ENCODE measurements at places on chromosomes 1 and 21.

- DNase-seq = no peak
These were observed 147.7 kb upstream of the DNAH14 start for GRCh38 chr1:224781800-224782199.

DNA sequence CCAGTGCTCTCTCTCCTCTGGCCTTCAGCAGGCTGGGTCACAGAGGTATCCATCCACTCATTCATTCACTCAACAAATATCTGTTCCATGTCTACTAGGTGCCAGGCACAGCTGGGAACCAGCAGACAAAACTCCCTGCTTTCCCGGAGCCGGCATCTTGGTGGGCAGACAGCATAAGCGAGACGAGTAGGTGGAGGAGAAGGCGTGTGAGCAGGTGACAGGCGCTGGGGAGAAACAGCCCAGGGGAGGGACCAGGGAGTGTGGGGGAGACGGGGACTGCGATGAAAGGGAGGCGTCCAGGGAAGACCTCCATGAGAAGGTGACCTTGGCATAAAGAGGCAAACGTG is 11.0 kb upstream of the KCNAB2 start:
- no peak for DNase-seq

DNA sequence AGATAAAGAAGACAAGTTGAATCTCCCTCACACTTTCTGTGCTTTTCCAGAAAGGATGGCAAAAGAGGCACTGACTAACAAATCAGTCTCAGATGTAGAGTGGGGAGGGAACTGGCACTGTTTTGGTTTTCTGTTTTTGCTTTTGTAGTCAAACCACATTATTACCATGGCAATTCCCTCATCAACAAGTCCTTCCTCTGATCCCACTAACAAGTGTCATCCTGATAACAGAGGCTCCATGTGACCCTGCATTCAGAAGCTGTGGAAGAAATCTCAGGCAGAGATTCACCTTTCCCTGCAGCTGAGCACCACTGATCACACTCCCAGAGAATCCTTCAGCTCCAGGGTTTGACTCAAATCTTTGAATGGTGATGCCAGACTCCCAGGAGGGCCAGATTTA is 203.4 kb downstream of the TNR start:
- DNase-seq = no peak

DNA sequence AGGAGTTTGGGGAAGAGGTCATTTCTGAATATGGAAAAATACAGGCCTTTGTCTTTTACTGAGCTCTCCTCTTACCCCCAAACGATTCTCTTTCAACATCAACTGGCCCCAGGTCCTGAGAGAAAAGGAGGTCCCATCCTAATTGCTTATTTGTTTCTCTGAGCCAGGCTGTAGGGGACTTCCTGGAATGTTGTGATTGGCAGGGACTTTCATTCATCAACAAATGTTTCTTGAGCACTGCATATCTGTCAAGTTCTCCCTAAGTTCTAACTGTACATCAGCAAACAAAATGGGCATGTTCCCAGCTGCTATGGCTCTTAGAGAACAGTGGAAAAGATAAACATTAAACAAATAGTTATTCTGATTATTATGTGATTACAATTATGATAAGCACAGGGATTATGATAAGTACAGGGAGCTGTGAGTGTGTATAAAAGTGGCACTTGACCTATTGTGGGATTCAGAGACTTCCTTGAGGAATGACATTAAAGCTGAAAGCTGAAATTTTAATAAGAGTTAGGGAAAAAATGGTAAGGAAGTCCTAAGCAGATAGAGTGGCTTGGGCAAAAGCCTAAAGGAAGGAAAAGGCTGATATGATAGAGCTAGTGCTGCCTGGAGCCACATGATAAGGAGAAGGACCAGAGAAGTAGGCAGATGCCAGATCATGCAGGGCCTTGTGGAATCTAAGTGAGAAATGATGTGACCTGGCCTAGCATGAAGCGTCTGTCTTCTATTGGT is 11.6 kb downstream of the GPX7 start:
- DNase-seq = no peak

- no peak for DNase-seq
These were observed 10.0 kb downstream of the MAP3K21 start for GRCh38 chr1:233337505-233337904.

DNA sequence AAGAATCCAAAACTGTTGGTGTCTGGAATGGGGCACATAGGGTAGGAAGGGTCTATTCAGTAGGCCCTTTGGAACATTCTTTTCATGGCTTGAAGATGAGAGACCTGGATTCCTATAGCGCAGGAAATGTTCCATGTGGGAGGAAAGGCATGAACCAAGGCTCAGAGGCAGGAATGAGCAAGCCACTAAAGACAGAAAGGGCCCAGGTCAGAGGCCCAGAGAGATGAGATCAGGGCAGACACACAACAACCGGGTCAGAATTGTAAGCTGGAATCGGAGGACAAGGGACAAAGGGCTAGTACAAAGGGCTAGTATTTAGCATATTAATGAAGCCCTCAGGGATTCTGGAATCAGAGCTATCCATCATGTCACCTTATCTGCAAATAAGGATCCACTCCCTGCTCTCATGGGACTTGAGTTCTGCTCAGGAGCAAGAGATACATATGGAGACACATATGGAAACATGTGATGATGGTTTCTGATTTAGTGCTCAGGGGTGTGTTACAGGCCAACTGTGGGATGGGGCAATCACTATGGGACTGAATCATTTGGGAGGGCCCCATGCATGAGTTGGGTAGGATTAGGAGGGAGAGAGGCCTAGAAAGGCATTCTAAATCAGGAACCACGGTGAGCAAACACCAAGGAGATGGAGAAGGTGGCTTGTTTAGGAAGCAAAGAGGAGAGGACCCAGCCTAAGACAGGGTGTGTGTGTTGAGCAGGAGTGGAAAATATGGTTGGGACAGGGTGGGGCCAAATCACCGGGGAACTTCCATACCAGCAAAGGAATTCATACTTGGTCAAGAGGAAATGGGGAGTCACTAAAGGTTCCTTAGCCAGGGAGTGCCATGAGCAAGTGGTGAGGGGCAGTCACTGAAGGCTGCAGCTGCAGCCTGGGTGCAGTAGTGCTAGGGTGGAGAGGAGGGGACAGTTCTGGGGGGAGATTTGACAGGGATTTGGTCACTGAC is 8.6 kb downstream of the NECTIN4 start:
- no peak for DNase-seq

- DNase-seq = no peak
These were observed 12.6 kb upstream of the MNDA start for GRCh38 chr1:158818560-158818959.

GRCh38 chr1:14413819-14414490 is 184.5 kb upstream of the KAZN start:
- DNase-seq = no peak

- DNase-seq = no peak
These were observed 29.0 kb downstream of the NME7 start for GRCh38 chr1:169338617-169339016.

- DNase-seq = no peak
These were observed 15.9 kb downstream of the UCK2 start for GRCh38 chr1:165843304-165843703.

- DNase-seq = no peak
These were observed 40.4 kb upstream of the GRHL3 start for GRCh38 chr1:24278726-24279125.

DNA sequence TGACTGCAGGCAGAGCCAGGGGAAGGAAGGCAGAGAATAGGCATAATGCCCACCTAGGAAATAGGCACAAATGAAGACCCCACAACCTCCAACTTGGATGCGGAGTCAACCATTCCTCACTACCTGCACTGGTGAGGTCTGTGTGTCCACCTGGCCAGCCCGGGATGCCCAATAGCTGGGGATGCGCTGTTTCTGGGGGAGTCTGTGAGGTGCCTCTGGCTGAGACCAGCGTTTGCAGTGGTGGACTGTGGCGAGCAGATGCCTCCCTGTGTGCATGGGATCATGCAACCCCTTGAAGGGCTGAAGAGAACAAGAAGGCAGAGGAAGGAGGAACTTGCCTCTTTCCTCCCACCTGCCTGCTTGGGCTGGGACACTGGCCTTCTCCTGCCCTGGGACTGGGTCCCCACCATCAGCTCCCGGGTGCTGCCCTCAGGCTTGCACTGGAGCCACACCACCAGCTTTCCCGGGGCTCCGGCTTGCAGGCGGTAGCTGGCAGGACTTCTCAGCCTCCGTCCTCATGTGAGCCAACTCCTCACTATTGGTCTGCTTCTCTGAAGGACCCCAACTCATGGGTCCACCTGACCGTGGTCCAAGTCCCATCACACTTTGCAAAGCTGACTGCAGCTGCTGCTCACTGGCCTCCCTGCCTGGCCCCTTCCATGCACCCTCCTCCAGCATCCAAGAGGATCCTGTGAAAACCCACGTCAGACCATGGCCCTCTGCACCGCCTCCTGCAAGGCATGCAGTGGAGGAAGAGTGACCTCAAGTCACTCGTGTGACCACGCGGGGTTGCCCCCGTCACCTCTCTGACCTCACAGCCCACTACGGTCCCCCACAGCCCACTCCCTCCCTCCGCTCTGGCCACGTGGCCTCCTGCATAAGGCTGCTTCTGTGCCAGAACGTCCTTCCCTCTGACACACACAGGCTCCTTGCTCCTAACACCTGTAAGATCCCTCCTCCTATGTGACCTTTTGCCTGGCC is 2.7 kb upstream of the PDE9A start:
- DNase-seq = no peak

DNA sequence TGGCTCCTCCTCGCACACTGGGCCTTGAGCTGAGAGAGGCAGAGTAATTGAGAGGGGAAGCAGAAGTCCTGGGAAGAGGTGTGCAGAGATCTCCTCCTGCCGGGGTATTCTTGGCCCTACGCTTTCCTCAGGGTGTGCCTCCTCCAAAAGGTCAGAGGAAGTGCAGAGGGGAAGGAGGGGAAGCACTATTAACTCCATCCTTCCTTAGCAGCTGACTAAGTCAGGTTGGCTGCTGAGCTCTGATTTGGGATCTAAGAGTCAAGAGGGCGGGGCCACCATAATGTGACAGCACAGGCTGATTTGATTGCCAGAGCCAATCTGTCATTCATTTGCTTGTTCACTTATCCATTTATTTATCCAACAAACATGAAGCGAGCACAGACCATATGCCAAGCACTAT is 12.3 kb downstream of the ATP2B4 start:
- no peak for DNase-seq

- no peak for DNase-seq
These were observed 3.5 kb downstream of the TGFB2 start for GRCh38 chr1:218348628-218349071.

GRCh38 chr1:218468711-218469110 is 123.6 kb downstream of the TGFB2 start:
- no peak for DNase-seq

- DNase-seq = no peak
These were observed 3.3 kb downstream of the LAX1 start for GRCh38 chr1:203768256-203768655.

GRCh38 chr21:39218082-39218409 is 34.8 kb upstream of the PSMG1 start:
- DNase-seq = no peak

GRCh38 chr1:75171876-75172275 is 37.7 kb downstream of the LHX8 start:
- DNase-seq = no peak

- DNase-seq = peak; percentile 93
These were observed 15.3 kb upstream of the SKI start for GRCh38 chr1:2212532-2213491.

- DNase-seq = no peak
These were observed 803.2 kb downstream of the PLA2G4A start for GRCh38 chr1:187631984-187632383.

DNA sequence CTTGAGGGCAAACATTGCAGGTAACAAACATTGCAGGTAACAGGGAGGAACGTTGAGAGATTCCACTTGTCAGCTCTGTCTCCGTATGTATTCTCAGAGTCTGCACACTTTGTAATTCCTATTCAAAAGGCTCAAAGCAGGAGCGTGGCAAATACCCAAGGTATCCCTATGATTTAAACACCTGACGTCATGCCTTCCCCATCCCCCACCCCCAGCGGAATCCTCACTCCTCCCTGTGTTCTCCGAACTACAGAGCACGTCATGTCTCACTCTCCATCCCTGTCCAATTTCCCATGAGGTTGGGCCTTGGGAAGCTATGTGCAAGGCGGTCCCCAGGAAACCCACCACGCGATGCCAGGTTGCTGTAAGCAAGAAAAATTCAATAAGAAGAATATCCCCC is 2.8 kb upstream of the LRRC38 start:
- no peak for DNase-seq

GRCh38 chr1:80349218-80349617 is 1342.7 kb upstream of the ADGRL4 start:
- DNase-seq = no peak

GRCh38 chr1:164774819-164775654 is 216.1 kb downstream of the PBX1 start:
- no peak for DNase-seq

DNA sequence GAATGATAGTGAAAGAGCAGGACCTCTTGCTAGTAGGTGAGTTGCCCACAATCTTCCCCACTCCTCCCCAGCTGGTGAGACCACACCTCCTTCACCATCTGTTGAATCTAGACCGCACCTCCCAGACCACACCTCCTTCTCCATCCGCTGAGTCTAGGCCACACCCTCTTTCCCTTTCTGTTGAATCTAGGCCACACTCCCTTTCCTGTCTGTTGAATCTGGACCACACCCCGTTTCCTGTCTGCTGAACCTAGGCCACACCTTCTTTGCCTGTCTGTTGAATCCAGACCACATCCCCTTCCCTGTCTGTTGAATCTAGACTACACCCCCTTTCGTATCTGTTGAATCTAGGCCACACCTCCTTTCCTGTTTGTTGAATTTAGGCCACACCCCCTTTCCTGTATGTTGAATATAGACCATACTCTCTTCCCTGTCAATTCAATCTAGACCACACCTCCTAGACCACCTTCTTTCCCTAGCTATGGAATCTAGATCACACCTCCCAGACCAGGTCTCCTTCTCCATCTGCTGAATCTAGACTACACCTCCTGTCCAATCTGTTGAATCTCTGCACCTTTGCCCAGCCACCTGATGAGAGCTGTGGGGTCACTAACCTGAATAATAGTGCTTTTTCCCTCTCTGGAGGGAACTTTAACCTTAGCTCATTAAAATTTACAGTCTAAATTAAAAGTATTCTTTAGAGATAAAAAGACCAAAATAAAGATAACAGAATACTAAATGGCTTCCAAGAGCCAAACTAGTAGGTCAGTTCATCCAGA is 116.3 kb downstream of the DAB1 start:
- no peak for DNase-seq
